ENCODE measurements at places on chromosomes 1 and 21. TPM values are rescaled to one million over a fixed set of nuclear protein-coding genes. Genes with fewer than 3 reads are reported as not detected.

Gene WDR26
- polyA plus RNA-seq, result 69.2 TPM

Gene SMCP
- not detected for polyA plus RNA-seq

Gene AVPR1B
- 0.14 TPM for polyA plus RNA-seq

Gene GNG12
- 37.1 TPM for polyA plus RNA-seq

Gene FCRL1
- 0.09 TPM for polyA plus RNA-seq

DNA sequence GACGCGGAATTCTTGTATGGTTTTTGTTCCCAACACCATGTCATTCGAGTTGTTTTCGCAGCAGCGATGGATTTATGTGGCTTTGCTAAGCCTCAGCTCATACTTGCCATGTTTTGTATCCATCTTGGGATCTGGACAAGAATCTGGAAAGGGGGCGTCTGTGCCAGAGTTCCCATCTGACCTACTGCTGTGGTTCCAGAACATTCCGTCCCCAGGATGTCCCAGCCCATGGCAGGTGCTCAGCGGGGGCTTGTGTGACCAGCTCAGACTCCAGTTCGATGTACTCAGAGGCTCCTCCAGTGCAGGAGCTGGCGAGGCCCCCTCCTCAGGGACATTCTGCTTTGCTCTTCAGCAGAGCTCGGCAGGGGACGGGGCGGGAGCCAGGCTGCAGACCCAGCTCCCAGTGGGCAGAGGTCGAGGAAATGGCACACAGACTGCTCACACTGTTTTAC lies 24.0 kb upstream of the ADARB1 start:
- DNase-seq, result no peak

DNA sequence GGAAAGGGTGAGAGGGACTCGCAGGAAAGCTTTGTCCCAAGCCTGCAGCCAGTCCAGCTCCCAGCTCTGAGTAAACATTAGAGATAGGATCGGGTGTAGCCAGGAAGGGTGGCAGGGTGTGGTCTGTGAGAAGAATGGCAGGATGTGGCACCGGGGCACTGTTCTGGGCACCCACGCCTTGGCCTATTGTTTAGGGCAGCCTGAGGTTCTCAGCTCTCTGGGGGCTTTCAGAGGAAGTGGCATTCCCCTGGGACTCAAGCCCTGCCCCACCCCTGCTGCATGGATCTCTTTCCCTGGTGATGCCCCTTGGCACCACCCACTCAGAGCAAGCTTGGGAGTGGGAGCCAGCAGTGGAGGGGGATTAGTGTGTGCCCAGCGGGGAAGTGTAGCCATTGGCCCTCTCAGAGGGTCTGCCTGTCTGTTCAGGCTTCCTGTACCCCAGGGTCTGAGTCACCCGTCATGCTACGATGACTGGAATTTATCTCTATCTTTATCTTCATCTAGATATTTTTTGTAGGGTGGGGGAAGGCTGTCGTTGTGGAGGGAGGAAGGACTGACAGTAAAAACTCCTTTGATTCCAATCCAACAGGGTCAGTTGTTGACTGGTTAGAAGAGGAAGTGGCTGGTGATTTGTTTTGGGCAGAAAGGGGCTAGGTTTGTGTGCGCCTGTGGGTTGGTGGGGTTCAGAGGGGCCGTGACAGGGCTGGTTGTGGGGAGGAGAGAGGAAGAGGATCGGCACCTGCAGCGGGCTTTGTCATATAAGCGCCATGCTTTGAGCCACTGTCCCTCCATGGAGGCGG lies 31.6 kb downstream of the SOX13 start:
- DNase-seq, result no peak

GRCh38 chr1:83017276-83017675 lies 981.7 kb downstream of the TTLL7 start:
- no peak for DNase-seq

GRCh38 chr1:14780271-14780670 lies 181.8 kb downstream of the KAZN start:
- DNase-seq, result no peak

- DNase-seq, result no peak
Measured at GRCh38 chr1:1065265-1065939, 8.7 kb downstream of the RNF223 start.

GRCh38 chr1:119700326-119700725 lies 11.4 kb upstream of the PHGDH start:
- DNase-seq, result no peak

GRCh38 chr1:234481771-234482170 lies 2.8 kb upstream of the TARBP1 start:
- DNase-seq, result no peak

Measured in hindlimb muscle (tissue), 1 donor.